ENCODE measurements at places on chromosomes 1 and 21.

GRCh38 chr1:60989749-60990713 lies 92.3 kb upstream of the NFIA start:
- no peak for DNase-seq

- DNase-seq = no peak
Measured at GRCh38 chr1:237713916-237714315, 176.8 kb downstream of the ZP4 start.

- no peak for DNase-seq
Measured at GRCh38 chr1:71656902-71657301, 576.1 kb upstream of the ZRANB2 start.

DNA sequence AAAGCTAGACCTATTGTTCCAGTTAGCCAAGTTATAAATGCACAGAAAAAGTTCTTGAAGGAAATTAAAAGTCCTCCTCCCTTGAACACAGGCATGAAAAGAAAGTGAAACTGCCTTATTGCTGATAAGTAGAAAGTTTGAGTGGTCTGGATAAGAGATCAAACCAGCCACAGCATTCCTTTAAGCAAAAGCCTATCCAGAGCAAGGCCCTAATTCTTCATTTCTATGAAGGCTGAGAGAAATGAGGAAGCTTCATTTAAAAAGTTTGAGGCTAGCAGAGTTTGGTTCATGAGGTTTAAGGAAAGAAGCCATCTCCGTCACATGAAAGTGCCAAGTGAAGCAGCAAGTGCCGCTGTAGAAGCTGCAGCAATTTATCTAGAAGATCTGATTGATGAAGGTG lies 2.7 kb upstream of the SSX2IP start:
- no peak for DNase-seq

- no peak for DNase-seq
Measured at GRCh38 chr1:226261818-226262217, 38.4 kb downstream of the MIXL1 start.

DNA sequence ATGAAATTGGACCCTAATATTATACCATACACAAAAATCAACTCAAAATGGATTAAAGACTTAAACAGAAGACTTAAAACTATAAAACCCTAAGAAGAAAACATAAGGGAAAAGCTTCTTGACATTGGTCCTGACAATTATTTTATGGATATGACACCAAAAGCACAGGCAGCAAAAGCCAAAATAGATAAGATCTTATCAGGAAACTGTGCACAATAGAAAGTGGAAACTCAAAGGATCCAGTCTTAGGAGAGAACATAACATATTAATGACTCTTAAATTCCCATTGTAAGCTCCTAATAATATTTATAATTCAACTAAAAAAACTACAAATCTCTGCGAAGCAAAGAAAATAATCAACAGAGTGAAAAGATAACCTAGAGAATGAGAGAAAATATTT lies 39.8 kb downstream of the RGS13 start:
- no peak for DNase-seq

- no peak for DNase-seq
Measured at GRCh38 chr1:236078993-236079392, 14.1 kb upstream of the NID1 start.

GRCh38 chr1:10693497-10694273 lies 102.8 kb downstream of the CASZ1 start:
- peak; percentile 55 for DNase-seq

DNA sequence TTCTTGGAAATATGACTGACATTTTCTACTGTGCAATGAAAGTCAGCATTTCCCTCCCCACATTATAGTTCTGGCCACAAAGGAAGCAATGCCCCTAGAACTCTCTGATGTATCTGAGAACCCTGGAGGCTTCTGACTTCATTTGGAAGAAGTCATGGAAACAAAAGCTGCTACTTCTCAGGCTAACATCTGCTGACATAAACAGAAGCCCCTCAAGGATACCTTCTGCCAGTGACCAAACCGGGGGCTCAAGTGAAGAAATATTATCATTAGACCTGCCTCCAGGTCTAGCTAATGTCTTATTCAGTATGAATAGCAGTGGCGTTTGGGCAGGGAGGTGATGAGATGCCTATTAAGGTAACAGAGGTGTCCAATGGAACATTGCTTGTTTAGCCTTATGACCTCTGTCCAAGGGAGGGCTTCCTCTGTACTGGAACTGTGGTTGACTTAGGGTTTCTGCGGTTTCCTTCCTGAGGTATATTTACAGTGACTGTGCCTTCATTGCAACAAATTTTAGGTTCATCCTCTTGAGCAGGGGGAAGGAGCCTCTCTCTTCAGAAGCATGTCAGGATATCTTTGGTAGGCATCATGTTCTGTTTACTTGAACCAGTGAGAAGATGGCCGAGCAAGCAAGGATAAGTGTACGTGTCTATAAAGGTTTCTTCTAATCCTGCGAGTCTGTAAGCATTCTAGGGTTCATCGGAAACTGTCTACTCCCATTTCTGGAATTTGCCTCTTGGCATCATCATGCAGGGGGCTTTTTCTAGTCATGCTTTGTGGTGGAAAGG lies 161.7 kb downstream of the PBX1 start:
- DNase-seq = no peak

- no peak for DNase-seq
Measured at GRCh38 chr1:214966346-214966745, 116.2 kb upstream of the KCNK2 start.

DNA sequence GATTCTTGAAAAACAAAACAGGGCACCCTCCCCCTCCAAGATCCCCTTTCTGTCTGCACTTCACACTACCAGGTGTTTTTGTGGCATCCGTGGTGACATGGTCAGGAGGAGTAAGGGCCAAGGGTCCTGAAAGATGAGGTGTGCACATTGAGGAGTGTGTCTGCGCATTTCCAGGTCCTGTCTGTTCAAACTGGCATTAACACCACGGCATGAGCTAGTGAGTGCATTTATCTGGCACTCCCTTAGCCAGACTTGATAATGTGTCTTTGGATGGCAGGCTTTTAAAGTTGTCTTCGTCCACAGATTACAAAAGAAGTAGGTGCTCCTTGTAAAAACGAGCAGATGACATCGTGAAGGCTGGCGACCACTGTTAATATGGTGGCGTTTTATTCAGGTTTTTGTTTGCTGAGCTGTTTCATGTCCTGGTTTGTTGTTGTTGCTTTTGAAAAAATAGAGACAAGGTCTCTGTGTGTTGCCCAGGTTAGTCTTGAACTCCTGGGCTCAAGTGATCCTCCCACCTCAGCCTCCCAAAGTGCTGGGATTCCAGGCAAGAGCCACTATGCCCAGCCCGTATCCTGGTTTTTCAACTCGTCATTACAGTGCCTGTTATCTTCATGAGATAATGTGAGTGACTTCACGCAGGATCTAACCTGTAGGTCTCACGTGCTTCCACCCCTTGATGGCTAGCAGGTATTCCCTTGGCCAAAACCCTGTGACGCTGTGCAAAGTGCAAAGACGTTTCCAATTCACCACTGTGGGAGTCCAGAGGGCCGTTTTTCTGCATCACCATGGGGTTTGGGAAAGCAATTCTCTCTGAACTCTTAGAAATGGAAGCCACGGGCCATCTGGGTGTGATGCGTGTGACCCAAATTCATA lies 4.2 kb downstream of the TMEM51 start:
- no peak for DNase-seq

DNA sequence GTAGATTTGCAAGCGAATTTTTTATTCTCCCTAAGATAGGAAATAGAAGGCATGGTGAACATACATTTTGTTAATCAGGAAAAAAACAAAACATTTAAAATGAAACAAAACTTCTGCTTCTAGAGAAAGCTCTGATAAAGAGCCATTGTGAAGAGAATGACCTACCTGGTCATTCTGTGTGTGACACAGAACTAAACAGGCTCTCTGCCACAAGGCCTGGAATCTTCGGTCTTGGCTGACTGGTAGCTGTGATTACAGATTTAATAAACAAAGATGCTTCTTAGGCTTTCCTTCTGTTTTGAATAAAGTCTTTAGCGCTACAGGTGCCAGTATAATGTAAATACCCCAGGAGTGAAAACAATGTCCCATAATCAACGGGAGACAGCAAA lies 22.1 kb downstream of the SLC35D1 start:
- no peak for DNase-seq

GRCh38 chr1:85148524-85149250 lies 52.1 kb downstream of the SYDE2 start:
- DNase-seq = no peak

GRCh38 chr1:25541889-25542658 lies 1.3 kb upstream of the LDLRAP1 start:
- DNase-seq = no peak

DNA sequence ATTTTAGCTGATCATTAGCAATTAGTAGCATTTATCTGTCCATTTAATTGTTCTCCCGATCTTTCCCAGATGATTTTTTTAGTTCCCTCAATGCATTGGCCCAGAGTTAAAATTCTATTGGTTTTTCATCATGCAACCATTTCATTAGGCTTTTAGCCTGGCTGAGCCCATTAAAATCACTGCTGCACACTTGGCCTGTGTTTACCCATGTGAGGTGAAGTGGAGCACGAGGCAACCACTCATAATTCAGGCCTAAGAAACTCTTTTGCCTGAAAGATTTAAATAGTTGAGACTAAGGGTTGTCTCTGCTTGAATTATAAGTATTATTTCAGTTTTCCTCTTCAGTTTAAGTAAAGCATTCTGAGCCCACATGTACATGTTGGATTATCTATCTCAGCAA lies 889.0 kb upstream of the ADGRL4 start:
- DNase-seq = no peak

DNA sequence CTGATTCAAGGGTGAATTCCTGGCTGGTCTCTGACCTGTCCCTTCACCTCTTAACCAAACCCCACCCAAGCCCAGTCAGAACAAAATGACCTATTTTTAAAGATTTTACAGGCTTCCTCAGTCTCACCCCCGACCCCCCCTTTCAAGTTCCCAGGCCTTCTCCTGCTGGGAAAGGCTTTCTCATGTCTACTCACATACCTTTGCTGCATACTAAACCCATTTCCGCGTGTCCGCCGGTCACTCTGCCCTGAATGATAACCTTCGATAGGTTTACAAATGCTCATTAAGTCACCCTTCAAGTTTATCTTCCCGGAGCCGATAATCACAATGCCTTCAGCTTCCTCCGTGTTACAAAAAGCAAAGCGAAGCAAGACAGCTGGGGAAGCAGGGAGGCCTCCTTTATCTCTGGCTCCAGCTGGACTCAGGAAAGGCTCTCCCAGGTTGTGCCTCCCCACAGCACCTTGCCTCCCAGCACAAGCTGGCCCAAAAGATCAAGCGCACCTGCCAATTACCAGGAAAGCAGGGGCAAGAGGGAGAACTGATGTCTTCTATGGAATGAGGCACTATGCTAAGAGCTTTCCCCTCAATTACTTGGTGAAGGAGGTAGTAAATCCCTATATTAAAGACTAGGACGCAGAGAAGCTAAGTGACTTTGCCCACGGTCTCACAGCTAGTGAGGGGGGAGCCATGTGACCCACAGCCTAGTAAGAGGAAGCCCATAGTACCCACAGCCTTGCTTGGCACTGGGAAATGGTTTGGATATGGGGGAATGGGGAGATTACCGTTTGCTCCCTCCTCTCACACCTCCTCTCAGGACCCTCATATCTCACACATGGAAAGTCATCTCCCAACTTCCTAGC lies 15.9 kb downstream of the SMIM12 start:
- DNase-seq = no peak

DNA sequence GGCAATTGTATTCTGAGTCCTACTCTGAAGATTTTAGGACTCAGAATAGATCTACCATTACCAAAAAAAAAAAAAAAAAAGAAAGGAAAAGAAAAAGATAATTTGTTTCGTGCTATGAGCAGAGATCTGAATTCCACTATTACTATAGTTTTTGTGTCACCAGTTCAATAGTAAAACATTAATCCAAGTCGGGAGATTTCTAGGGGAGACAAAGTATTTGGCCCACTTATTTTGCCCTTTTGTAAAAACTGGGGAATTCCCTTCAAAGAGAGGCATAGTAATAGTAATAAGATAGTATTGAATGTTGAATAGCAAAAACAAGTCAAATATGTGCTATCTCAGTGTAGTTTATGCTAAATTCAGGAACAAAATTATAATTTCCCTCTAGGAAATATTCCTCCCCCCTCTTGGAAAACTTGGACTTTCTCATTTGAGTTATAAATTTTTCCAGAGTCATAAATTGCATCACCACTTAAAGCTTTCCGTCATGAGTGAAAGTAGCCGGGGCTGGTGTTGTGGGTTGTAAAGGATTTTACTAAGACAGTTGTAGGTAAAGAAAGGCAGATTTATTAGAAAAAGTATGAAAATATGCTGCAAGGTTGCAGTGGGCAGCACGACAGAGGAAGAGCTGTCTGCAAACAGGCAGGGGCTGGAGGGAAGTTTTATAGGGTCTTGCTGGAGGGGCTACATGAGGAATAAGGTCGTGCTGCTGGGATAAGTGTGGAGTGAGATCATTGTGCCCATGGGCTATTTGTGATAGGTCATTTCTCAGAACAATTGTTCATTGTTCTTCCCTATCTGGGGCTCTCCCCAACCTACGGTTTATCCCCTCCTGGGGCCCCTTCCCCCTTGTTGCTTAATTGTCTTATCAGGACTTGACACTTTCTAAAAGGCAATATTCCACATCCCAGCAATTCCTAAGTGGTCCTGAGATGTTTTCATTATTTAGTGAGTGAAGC lies 1009.9 kb downstream of the PLA2G4A start:
- DNase-seq = no peak

DNA sequence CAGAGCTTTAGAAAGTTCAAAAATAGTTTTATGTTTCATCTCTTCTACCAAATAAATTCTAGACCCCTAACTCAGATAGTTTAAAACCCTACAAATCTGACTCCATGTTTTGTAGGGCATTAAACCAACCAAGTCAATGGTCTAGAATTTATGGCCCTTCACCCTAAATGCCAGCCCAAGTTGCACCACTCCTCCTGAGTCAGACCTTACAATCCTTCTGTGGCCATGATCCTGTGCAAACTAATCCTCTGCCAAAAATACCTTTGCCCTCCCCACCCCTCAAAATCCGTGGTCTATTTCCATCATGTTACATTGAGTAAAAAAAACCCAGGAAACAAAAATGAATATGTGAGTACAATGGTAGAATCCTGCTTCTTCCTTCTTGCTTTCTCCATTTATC lies 179.3 kb downstream of the NR5A2 start:
- no peak for DNase-seq

GRCh38 chr1:94334764-94335163 lies 83.4 kb upstream of the ABCD3 start:
- DNase-seq = no peak

DNA sequence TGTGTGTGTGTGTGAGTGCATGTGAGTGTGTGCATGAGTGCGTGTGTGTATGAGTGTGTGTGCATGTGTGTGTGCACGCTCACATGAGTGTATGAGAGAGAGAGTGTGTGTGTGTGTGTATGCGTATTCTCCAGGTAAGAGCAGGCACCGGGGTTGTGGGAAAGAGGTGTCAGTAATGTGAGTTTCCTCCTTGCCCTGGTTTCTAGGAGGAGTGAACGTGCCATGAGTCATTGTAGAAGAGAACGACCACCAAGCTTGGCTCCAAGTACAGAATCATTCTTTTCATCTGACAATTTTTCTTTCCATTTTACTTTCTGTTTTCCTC lies 79.1 kb downstream of the POFUT2 start:
- DNase-seq = no peak

GRCh38 chr21:15078180-15078579 lies 13.4 kb upstream of the NRIP1 start:
- DNase-seq = no peak

GRCh38 chr21:44448651-44449131 lies 6.6 kb upstream of the LRRC3 start:
- DNase-seq = no peak

GRCh38 chr1:234553240-234554188 lies 56.5 kb downstream of the IRF2BP2 start:
- DNase-seq = no peak

- DNase-seq = no peak
Measured at GRCh38 chr1:239368436-239369109, 17.8 kb upstream of the CHRM3 start.

GRCh38 chr1:201791051-201791778 lies 37.7 kb upstream of the IPO9 start:
- DNase-seq = no peak

GRCh38 chr1:234281826-234282489 lies 91.3 kb upstream of the COA6 start:
- no peak for DNase-seq

All from Kasumi-1 (cell line).